ENCODE measurements at places on chromosomes 2 and 18.
A peak's percentile ranks its signal among the peaks of the same experiment; 100 is the strongest.

- no peak for DNase-seq
Observed at GRCh38 chr2:23639406-23639982, 254.5 kb downstream of the KLHL29 start.

GRCh38 chr18:9209279-9209678, 72.7 kb downstream of the ANKRD12 start:
- no peak for DNase-seq

DNA sequence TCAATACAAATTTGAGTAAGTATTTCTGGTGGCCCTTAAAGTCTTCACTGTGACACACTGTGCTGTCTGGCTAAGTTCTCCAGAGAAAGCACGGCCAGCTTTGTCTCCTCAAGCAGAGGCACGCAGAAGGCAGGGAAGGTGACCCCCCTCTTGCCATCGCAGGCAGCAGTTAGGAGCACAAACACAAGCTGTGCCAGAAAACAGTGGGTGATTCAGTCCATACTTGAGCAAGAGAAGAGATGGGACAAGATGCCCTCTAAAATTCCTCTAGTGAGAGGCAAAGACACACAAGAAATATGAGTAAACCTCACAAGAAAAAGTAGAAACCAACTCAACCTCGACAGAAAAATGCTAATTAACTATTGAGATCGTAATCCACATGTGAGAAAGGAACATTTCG, 9.8 kb downstream of the MCEE start:
- no peak for DNase-seq

- no peak for DNase-seq
Observed at GRCh38 chr2:235692076-235692475, 198.2 kb downstream of the AGAP1 start.

- peak; percentile 83 for DNase-seq
Observed at GRCh38 chr18:61581578-61582201, 248.5 kb downstream of the CDH20 start.

GRCh38 chr2:74100254-74101216, 47.2 kb downstream of the BOLA3 start:
- DNase-seq, result no peak

DNA sequence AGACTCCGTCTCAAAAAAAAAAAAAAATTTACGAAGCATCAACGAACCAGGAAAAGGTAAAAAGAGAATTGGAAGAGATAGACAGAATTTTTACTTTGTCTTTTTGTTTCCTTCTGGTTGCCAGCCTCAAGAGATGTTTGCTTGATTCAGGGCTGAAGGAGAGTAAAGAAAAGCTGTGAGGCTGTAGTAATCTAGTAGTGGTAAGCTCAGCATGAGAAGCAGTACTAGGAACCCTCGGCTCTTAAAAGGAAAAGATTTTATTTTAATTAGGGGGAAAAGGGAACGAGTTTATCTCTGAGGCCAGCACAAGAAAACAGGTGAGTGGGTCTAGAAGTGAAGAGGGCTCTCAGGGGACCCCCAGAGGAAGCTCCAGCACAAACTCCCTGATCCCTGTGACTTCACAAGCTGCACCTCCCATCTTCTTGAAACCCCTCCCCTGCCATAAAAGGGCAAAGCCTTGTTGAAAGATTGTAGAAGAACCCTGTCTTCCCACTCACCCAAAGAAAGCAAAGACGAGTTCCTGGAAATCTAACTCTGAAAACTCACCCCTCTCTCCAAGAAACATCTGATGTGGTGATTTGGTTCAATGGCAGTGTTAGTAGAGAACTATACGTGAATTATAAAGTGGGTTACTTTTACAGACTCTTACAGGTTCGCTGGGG, 8.6 kb downstream of the RBMS1 start:
- no peak for DNase-seq

- no peak for DNase-seq
Observed at GRCh38 chr18:21538230-21538629, 62.3 kb downstream of the ESCO1 start.

DNA sequence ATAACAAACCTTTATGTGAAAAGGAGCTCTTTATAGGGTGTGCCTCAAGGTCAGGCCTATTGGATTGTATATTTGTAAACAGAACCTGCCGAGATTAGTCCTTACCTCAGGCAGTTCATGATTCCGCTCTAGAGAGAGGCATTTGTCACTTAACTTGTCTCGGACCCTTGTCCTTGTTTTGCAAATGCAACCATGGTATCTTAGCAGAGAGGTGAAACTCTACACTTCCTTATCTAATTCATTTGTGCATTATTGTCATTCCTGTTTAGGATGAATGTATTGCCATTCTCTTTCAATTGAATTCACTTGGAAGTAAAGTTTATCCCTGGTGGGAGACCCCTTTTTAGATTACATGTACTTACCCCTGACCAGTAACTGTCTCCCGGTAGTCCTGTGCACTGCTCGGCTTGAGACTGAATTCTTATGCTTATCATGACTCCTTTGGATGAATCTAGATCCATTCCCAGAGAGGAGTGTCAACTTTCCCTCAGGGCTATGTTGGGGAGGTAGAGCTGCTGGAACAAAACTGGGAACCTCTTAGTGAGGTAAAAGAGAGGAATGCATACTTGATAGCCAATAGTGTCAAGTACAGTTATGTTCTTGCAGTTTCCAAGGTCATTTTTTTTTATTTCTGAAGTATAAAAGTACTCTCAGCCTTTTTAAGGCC, 46.6 kb downstream of the SGPP2 start:
- DNase-seq, result no peak

Measured in lung microvascular endothelial cell (primary cell).